ENCODE measurements at places on chromosomes 4 and X.

DNA sequence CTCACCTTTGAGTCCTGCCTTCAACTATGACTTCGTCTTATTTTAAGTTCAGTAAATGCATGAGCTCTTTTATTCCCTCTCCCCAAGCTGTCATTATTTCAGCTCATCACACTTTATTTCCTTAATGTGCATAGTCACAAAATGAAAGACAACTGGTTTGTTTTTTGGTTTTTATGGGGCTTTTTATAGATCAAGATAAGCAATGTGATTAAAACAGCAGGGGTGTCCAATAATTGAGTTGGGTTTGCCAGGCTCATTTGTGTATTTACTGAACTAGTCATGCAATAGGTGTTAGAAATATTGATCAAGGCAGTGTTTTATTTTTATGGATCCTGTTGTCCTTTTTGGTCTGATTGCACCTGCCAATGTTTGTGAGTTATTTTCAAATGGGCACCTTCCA is 102.2 kb downstream of the FRMPD4 start:
- no peak for DNase-seq

DNA sequence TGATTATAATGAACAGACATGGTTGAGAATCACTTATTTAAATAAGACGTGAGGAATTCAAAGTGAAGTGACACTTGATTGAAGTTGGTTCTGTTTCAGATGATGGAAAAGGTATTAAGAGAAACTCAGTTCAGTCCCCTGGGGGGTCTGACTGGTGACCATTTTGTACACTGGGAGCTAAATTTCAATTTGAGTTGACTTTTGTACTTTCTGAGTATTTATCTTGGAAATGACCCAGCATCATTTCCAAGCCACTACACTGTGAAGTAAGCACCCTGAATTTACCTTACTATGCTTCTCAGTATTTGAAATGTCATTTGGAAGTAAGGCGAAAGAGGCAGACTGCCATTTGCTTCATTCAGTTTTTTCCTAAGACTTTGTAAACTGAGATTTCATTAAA is 73.4 kb downstream of the CNOT6L start:
- no peak for DNase-seq

DNA sequence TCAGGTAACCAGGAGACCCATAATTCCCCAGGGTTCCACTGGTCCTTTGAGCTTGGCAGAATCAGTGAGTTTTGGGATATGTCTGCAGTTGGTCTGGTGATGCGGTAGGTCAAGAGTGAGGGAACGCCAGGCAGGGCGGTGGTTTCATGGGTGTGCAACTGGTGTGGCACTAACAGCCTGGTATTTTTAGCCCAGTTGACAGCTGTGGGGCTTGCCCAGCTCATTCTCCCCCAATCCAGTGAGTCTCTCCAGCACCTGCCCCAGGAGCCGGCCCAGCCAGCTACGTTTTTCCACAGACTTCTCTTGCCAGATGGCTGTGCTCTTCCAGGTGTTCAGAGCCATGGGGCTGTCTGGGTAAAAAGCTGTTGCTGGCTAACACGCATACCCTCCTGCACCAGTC is 1019.9 kb downstream of the CCSER1 start:
- DNase-seq, result no peak

DNA sequence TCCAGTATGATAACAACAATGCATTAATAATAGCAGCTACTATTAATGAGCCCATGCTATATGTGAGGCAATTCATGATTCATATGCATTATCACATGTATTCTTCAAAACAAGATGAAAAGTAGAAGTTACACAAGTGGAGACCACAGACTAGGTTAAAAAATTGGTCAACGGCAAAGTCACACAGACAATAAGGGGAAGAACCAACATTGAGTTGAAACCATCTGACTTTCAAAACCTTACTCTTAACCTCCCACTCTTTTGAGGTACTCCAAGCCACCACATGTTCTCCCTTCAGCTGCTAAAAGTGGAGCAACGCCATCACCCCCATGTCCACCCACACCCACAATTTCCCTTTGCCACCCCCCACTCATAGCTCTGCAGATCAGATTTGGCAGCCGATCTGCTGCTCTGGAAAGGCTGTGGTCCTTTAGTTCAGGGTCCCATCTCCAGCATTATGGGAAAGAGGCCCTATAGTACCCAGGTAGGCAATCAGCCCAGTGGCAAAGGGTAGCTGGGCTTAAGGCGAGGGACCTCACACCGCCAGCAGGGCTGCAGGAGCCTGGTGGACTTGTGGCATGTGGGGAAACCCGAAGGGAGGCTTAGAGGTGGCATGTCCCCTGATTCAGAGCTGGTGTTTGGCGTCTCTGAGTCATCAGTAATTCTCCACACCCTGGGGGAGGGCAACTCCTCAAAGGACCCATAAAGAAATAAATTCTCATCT is 33.5 kb upstream of the CYBB start:
- DNase-seq, result no peak

GRCh38 chr4:42339935-42340406 is 57.3 kb upstream of the SHISA3 start:
- no peak for DNase-seq

- DNase-seq, result no peak
Measured at GRCh38 chr4:182743815-182744214, 173.4 kb downstream of the DCTD start.

- no peak for DNase-seq
Measured at GRCh38 chrX:27465036-27465435, 1.9 kb upstream of the PPP4R3C start.

DNA sequence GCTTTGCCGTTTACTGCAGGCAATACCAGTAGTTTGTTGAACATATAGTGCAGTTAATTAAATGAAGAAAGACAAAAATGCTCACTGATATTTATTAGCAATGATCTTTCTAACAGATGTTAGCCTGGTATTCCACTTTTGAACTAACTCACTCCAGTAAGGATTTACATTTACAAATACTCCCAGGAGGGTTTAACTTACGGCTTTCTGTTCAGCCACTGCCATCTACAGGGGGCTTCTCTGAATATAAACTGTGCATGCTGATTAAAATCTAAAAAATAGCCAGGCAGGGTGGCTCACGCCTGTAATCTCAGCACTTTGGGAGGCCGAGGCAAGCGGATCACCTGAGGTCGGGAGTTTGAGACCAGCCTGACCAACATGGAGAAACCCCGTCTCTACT is 2.2 kb upstream of the SRD5A3 start:
- no peak for DNase-seq

- no peak for DNase-seq
Measured at GRCh38 chr4:141132072-141132708, 1.1 kb downstream of the RNF150 start.

DNA sequence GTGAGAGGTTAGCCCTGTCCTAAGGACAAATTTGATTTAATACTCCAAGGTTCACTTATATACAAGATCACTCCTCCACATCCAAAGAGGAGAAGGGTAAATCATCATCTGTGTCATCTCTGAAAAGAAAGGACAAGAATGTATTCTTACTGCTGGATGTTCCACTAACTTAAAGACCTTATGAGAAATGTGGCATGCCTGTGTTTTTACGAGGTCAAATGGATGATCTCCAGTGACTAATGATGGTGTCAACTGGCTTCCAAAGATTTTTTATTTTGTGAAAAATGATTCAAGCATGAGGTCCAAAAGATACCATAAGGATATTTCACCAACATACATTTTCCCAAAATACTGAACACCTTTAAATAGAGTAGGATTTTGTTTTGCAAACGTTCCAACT is 143.4 kb downstream of the PTCHD1 start:
- no peak for DNase-seq

GRCh38 chrX:10660171-10660570 is 39.8 kb upstream of the MID1 start:
- no peak for DNase-seq

DNA sequence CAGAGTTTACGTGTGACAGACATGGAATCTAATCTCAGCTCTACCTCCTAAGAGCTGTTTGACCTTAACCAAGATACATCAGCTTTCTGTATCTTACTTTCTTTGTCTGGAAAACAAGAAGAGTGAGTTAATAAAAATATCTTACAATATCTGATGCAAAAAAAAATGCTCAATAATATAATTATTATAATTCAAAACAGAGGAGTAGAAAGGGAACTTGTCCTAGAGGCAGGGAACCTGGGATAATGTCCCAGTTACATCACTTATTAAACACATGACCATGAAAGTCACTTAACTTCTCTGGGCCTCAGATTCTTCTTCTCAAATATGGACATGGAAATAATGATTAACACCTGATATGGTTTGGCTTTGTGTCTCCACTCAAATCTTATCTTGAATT is 256.1 kb downstream of the KLHL13 start:
- DNase-seq, result no peak

GRCh38 chr4:77699731-77700210 is 94.2 kb downstream of the CXCL13 start:
- DNase-seq, result no peak

- DNase-seq, result no peak
Measured at GRCh38 chr4:21982087-21982486, 33.5 kb upstream of the KCNIP4 start.

DNA sequence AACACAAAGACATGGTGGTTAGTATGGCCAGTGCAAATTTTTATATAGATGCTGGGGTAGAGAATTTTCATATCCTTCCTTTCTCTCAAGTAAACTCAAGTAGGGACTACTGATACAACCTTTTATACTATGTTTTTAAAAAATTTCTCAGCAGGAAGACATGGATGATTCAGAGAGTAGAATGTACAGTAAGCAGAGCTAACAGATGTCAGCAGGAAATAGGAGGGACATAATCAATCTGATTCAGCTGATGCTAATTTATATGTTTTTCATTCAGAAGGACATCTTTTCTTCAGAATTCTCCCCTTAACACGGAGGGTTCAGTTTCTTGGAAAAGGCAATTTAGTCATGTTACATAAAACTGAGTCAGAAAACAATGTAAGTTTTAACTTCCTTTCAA is 95.4 kb downstream of the GRIA2 start:
- no peak for DNase-seq

- no peak for DNase-seq
Measured at GRCh38 chr4:181822005-181822375, 421.2 kb upstream of the TENM3 start.

GRCh38 chrX:48520976-48521352 is 644 bp upstream of the EBP start:
- DNase-seq, result no peak

DNA sequence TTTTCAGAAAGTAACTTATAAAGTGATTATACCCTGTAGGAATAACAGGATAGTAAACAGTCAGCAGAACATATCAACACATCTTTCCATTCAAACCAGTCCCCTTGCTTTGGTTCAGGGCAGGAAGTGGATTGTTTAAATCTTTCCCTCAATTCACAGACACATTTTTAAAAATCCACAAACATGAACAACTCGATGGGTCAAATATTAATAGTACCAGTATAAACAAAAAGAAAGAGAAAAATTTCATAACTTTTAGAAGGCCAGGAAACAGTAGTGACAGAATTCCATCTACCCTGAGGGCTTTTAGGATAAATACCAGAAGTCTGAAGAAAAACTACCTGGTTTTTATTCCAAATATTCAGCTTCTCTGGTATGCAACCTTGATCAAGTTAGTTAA is 1072.8 kb upstream of the PABPC4L start:
- no peak for DNase-seq

GRCh38 chr4:162509333-162509732 is 345.5 kb upstream of the FSTL5 start:
- no peak for DNase-seq

DNA sequence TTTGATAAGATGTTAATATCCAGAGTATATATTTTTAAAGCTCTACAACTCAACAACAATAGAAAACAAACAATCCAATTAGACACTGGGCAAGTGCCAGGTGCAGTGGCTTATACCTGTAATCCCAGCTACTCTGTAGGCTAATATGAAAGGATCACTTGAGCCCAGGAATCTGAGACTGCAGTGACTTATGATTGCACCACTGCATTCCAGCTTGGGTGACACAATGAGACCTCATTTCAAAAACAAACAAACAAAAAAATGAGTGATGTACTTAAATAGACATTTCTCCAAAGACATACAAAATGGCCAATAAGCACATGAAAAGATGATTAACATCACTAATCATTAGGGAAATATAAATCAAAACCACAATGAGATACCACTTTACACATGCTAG is 356.8 kb upstream of the PCDH10 start:
- DNase-seq, result no peak

- DNase-seq, result no peak
Measured at GRCh38 chrX:153944800-153945150, 332 bp upstream of the RENBP start.

DNA sequence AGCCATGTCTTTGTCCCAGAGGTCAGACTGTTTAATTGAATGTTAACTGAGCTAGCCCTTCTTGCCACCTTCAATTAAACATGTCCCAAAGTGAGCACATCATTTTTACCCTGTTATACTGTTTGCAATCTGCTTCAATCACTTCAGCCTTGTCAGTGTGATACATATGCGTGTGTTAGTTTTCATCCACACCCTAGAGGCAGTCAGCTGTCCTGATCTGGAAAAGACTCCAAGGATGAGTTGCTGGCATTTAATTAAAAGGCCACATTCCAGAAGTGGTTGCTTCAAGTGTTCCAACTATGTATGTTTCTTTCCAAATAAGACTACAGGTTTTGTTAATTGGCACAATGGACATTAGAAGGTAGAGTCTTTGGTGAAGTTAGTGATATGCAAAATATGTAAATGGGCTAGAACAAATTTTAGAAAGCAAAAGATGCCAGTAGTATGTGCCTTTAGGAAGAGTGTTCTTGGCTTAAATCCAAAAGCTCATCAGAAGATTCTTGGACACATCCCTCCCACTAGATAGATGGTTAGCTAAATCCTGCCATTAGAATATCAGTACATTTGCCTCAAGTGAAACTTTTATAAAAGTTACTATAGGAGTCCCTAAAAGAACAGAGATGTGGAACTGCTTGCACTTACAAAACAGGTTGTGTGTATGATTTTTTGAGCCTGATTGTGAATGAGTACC is 79.5 kb upstream of the SLIT2 start:
- DNase-seq, result no peak

DNA sequence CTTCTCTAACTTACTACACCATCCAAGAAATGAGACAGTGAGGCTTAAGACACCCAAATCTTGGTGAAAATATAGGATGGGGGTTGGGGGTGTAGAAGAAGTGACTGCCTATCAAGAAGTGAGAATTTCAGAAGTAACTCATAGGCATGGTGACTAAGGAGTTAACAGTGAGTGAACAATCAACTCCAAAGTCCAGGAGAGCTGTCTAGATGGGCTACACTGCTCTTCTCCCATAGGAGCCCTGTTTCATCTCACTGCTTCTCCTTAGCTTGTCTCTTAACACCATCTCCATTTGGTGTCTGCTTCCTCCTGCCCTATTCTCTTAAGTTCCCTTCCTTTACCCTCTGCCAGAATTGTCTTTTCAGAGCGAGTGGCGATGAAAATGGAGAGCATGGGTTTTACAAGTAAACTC is 22.7 kb downstream of the FABP2 start:
- no peak for DNase-seq

DNA sequence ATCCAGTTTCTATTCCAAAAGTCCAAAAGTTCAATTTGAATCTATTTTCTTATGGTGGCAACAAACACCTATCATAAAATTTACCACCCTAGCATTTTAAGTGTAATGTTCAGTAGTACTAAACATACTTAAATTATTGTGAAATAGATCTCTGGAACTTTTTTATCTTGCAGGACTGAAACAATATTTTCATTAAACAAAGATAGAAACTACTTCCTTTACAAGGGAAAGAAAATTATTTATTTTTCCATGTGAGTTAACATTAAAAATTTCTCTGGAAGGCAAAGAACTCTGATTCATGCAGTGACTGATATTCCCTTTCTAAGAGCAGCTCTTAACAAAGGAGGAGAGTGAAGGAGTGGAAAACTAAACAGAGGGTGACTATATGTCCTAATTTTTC is 40.2 kb downstream of the ADH7 start:
- no peak for DNase-seq

All from esophagus squamous epithelium (tissue), 5 donors.